ENCODE measurements at places on chromosomes 2 and 18. TPM values are rescaled to one million over a fixed set of nuclear protein-coding genes. Genes with fewer than 3 reads are reported as not detected.

DNA sequence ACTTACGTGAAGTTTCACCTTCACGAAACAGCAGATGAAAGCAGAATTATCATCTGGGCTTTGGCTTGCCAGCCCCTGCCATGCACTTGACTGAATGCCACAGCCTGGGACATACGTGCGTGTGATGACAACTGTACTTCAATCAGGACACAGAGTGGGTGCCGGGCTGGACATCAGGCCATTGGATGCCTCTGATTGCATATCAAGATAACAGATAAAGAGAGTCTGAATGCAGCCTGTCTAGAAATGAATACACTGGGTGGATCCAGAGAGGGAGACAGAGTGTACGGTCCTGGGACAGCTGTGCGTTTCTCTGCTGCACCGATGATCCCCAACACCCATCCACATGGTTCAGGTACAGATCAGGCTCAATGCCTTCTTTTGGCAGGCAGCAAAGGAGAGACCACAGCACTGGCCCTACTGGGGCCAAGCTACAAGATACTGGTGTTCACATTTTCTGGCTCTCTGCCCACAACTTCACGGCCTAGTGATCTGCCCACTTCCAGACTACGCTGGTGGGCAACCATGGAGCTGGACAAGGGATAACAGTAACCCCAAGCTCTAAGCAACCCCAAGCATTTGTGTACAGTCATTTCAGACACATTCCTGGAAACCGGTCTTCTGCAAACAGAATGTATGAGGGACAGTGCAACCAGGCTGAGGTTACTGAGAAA, 35.6 kb downstream of the FBLN7 start:
- no peak overlapping the region for H3K4me3 ChIP-seq
- H3K27ac ChIP-seq: no peak overlapping the region
- DNase-seq: no peak
- H3K36me3 ChIP-seq: no peaks in the 10 kb centered on the region
- no peaks in the 10 kb centered on the region for H3K27me3 ChIP-seq

GRCh38 chr18:13441736-13442135, 223.2 kb downstream of the LDLRAD4 start:
- no peaks in the 10 kb centered on the region for H3K27me3 ChIP-seq
- H3K36me3 ChIP-seq: no peaks in the 10 kb centered on the region
- H3K4me1 ChIP-seq: peaks cover 12% of the 10 kb centered on the region
- DNase-seq: no peak

DNA sequence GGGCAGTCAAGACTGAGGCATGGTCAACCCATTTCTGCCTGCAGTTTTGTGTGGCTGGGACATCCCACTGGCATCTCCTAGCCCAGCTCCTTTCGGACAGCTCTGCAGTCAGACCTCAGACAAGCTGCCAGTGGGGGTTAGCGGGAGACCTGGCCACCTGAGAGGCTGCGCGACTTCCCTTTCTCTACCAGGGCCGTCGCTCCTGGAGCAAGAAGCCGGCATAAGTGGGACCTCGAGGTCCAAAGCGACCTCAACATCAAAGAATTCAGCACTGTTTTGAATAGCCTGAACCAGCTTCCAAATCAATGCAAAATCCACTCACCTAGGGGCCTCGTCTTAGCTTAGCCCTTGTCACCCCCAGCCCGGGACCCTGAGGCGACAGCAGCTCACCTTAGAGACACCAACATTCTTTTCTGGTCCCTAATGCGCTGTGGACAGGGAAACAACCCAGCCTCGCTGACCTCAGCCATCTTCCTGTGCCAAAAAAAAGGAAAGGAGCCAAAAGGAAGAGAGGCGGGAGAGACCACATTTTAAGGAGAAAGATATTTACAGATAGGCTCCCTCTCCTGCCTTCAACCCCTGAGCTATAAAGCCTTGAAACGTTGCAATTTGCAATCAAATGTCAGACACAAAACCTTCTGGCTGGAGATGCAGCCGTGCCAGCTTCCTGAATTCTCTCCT, 81.2 kb downstream of the GFPT1 start:
- H3K27ac ChIP-seq: no peak overlapping the region
- no peaks in the 10 kb centered on the region for H3K36me3 ChIP-seq
- DNase-seq: no peak
- H3K27me3 ChIP-seq: peaks cover 16% of the 10 kb centered on the region

DNA sequence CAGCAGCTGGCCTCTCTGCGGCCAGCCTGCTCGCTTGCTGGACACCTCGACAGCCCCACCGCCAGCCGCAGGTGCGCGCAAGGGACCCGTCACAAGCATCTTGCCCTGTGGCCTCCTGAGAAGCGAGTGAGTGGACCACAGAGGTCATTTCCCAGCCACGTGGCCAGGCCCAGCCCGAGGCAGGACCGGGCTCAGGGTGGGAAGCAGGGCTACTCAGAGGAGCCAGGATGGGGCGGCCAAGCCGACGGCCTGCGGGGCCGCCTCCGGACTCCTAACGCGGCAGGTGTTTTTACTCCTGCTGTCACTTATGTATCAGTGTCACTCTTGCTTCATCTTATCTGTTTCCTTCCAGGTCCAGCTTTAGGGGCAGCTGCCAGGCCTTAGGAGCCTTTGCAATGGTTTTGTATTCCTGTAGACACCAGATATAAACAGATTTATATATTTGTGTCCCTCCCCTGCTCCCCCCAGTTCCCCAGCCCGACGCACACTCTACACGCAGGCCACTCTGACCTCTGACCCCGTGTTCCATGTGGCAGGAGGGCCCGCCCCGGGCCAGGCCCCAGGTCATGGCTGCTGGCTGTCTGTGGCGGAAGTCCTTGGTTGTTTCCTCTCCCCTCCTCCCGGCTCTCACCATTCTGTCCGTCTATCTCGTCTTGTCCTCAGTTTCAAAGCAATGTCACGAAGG, 236.4 kb downstream of the ATAD2B start:
- no peak overlapping the region for H3K4me3 ChIP-seq
- H3K36me3 ChIP-seq: no peaks in the 10 kb centered on the region
- no peak for DNase-seq

GRCh38 chr2:234625626-234626250, 128.9 kb upstream of the ARL4C start:
- H3K27ac ChIP-seq: no peak overlapping the region
- no peaks in the 10 kb centered on the region for H3K27me3 ChIP-seq
- H3K4me3 ChIP-seq: no peak overlapping the region
- no peaks in the 10 kb centered on the region for H3K4me1 ChIP-seq
- no peak for DNase-seq
- no peaks in the 10 kb centered on the region for H3K36me3 ChIP-seq

DNA sequence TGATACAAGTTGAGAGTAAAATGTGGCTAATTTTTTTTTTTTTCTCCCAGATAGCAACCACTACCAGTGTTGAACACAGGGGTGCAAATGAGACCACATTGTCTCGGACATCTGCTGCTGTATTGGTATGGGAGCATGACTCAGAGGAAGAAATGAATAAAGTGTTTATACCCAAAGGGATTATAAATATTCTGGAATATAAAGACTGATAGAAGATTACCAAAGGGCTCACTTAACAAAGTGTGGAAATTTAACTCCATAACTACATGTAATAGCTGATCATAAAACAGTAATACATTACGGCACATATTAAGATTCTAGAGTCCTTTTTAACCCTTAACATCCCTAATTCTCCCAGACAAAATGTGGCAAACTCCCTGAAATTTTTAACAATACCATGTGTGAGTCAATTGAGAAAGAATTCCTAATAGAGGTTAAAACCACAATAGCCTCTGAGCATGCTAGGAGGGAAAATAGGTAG, 1023.0 kb upstream of the ACVR2A start:
- H3K4me1 ChIP-seq: no peaks in the 10 kb centered on the region
- DNase-seq: no peak
- H3K36me3 ChIP-seq: no peaks in the 10 kb centered on the region
- H3K27ac ChIP-seq: no peak overlapping the region
- H3K27me3 ChIP-seq: no peaks in the 10 kb centered on the region
- no peak overlapping the region for H3K4me3 ChIP-seq

DNA sequence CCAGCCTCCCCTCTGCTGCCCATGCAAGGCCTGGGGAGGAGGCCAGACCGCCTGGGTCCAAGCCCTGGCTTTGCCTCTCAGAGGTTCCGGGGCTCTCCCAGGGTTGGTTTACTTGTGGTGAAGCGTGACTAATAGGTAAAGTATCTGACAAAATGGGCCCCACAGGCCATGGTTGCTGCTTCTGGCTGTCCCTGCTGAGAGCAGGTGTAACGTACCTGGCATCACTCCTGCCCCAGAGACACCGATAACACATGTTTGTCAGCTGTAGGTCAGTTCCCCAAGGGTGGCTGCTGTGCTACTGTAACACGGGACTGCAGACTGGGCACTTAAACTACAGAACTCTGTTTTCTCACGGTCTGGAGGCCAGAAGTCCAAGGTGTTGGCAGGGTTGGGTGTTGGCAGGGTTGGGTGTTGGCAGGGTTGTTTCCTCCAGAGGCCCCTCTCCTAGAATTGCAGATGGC, 34.1 kb downstream of the ODC1 start:
- no peaks in the 10 kb centered on the region for H3K27me3 ChIP-seq
- no peak overlapping the region for H3K27ac ChIP-seq
- H3K36me3 ChIP-seq: no peaks in the 10 kb centered on the region
- H3K4me1 ChIP-seq: peaks cover 15% of the 10 kb centered on the region
- no peak for DNase-seq
- H3K4me3 ChIP-seq: no peak overlapping the region

- H3K27me3 ChIP-seq: peaks cover 2% of the 10 kb centered on the region
- H3K4me1 ChIP-seq: no peaks in the 10 kb centered on the region
- H3K27ac ChIP-seq: no peak overlapping the region
- H3K36me3 ChIP-seq: no peaks in the 10 kb centered on the region
These were observed 133.4 kb downstream of the NRP2 start for GRCh38 chr2:205815673-205816072.

DNA sequence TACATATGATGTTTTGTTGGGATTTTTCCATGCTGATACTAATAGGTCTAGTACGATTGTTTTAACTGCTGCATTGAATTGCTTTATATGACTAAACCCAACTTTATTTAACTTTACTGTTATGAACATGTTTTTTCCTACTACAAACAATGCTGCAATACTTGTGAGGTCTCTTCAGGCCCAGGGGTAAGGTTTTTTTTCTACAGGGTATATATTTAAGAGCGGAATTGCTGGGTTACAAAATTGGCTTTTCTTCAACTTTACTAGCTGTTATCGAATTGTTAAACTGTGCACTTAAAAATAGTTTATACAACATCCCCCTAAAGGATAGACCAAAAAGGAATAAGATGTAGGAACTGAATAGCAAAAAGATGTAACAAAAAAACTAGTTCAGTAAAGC, 78.5 kb upstream of the TMEM178A start:
- no peak overlapping the region for H3K4me3 ChIP-seq
- H3K4me1 ChIP-seq: no peaks in the 10 kb centered on the region
- no peaks in the 10 kb centered on the region for H3K36me3 ChIP-seq
- H3K27ac ChIP-seq: no peak overlapping the region
- DNase-seq: no peak

GRCh38 chr2:191917430-191917881, 70.6 kb upstream of the CAVIN2 start:
- DNase-seq: no peak
- no peak overlapping the region for H3K4me3 ChIP-seq
- no peak overlapping the region for H3K27ac ChIP-seq
- no peaks in the 10 kb centered on the region for H3K36me3 ChIP-seq
- no peaks in the 10 kb centered on the region for H3K4me1 ChIP-seq

GRCh38 chr2:136225950-136226835, 108.2 kb upstream of the CXCR4 start:
- peaks cover 31% of the 10 kb centered on the region for H3K4me1 ChIP-seq
- no peaks in the 10 kb centered on the region for H3K36me3 ChIP-seq
- no peaks in the 10 kb centered on the region for H3K27me3 ChIP-seq
- no peak overlapping the region for H3K4me3 ChIP-seq
- DNase-seq: peak; percentile 72
- peak overlapping the region; percentile 61 for H3K27ac ChIP-seq

GRCh38 chr2:137173463-137173862, 408.1 kb downstream of the THSD7B start:
- no peak overlapping the region for H3K27ac ChIP-seq
- H3K36me3 ChIP-seq: no peaks in the 10 kb centered on the region
- no peak for DNase-seq
- no peaks in the 10 kb centered on the region for H3K27me3 ChIP-seq
- H3K4me3 ChIP-seq: no peak overlapping the region

GRCh38 chr2:32264422-32265105, at the start of gene NLRC4:
NLRC4 (minus strand) TSS chr2:32264886; CDS start chr2:32256775, 8,111 bp downstream.
- H3K4me3 ChIP-seq: peak within 1 kb of the TSS; percentile 8
- H3K4me1 ChIP-seq: no peaks in the 10 kb centered on the region
- H3K27ac ChIP-seq: peak within 1 kb of the TSS; percentile 2
- no peaks in the 10 kb centered on the region for H3K27me3 ChIP-seq
- DNase-seq: no peak

- H3K4me1 ChIP-seq: peaks cover 35% of the 10 kb centered on the region
- H3K27me3 ChIP-seq: no peaks in the 10 kb centered on the region
- H3K27ac ChIP-seq: no peak overlapping the region
- H3K4me3 ChIP-seq: no peak overlapping the region
- DNase-seq: no peak
- no peaks in the 10 kb centered on the region for H3K36me3 ChIP-seq
These were observed 54.7 kb upstream of the SLC1A4 start for GRCh38 chr2:64934530-64934929.

DNA sequence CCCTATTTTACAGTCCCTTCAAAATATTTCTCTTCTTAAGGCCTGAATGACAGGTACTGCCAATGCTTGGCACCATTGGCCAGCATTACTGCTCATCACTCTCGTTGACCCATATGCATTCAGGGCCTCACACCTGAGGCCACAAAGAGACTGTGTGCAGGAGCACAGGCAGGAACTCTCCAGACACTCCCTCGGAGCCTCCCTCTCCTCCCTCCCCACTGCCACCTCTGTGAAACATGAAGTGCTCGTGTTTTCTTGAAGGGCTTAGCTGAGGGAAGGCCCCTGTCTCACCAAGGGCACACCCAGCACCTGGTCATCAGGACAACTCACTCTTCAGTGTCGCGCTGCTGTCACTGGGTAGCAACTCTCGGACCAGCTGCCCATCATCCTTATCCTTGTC, 85.3 kb downstream of the LOXHD1 start:
- H3K4me1 ChIP-seq: no peaks in the 10 kb centered on the region
- no peak overlapping the region for H3K27ac ChIP-seq
- H3K36me3 ChIP-seq: no peaks in the 10 kb centered on the region
- no peak overlapping the region for H3K4me3 ChIP-seq
- no peaks in the 10 kb centered on the region for H3K27me3 ChIP-seq

DNA sequence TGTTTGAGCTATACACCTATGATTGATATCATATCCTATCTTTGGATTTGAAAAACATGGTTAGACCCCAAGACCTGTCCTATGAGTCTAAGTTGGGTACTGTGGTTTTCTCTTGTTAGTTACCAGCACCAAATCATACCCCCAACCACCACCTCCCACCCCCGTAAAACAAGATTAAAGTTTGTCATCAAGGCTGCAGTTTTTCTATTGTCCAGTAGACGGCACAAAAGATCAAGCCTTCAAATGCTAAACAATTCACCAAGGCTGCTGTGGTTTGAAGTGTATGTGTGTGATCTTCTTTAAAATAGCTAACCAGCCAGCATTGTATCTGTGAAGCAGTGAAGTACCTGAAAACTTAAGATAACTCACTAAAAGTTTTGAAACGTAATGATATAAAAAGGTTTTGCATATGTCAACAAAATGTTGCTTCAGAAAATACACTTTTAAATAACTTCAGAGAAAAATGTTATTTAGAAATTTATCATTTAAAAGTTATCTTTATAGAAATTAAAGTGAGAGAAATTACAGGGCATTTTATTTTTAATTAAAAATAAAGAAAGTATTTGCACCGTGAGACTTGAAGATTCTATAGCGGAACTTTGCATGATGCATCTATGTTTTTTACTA, 5.8 kb upstream of the MEIS1 start:
- DNase-seq: peak; percentile 8
- H3K27me3 ChIP-seq: peaks cover 19% of the 10 kb centered on the region
- peaks cover 19% of the 10 kb centered on the region for H3K4me1 ChIP-seq

The DYSF gene
- total RNA-seq: 11.4 TPM

The ZBTB7C gene
- not detected for total RNA-seq

The CHRNA1 gene
- 0.23 TPM for total RNA-seq

The REG1B gene
- not detected for total RNA-seq

The LINC00305 gene
- total RNA-seq: not detected

Measured in natural killer cell (primary cell).